ENCODE measurements at places on chromosomes 2 and 18.

- DNase-seq = no peak
Observed at GRCh38 chr18:63238693-63239075, 80.9 kb downstream of the BCL2 start.

DNA sequence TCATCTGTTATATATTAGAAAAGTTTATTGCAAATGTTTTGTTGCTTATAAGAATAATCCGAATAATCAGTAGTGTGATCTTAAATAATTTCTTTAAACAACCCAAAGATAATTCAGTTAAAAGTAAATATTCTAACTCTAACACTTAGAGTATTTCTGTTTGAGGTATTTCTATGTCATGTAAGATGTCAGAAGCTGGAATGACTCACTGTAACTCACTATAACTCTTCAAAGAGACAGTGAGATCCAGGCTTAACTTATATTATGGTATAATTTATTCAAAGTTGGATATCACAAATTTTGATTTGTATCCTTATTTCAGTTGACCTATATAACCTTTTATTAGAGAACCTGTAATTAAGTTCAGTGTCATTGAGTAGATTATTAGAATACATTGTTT lies 6.9 kb downstream of the MBD5 start:
- DNase-seq = no peak

DNA sequence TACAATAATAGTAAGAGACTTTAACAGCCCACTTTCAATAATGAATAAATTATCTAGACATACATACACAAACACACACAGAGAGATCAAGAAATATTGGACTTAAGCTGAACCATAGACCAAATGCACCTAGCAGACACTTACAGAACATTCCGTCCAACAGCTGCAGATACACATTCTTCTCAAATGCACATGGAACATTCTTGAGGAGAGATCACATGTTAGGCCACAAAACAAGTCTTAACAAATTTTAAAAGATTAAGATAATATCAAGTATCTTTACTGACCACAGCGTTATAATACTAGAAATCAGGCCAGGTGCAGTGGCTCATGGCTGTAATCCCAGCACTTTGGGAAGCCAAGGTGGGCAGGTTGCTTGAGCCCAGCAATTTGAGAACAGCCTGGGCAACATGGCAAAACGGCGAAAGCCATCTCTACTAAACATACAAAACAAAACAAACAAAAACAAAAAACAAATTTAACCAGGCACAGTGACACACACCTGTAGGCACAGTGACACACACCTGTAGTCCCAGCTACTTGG lies 7.4 kb downstream of the CERKL start:
- no peak for DNase-seq

GRCh38 chr2:18950361-18950851 lies 361.0 kb upstream of the NT5C1B start:
- DNase-seq = no peak

GRCh38 chr2:229342376-229342775 lies 71.3 kb upstream of the PID1 start:
- no peak for DNase-seq

DNA sequence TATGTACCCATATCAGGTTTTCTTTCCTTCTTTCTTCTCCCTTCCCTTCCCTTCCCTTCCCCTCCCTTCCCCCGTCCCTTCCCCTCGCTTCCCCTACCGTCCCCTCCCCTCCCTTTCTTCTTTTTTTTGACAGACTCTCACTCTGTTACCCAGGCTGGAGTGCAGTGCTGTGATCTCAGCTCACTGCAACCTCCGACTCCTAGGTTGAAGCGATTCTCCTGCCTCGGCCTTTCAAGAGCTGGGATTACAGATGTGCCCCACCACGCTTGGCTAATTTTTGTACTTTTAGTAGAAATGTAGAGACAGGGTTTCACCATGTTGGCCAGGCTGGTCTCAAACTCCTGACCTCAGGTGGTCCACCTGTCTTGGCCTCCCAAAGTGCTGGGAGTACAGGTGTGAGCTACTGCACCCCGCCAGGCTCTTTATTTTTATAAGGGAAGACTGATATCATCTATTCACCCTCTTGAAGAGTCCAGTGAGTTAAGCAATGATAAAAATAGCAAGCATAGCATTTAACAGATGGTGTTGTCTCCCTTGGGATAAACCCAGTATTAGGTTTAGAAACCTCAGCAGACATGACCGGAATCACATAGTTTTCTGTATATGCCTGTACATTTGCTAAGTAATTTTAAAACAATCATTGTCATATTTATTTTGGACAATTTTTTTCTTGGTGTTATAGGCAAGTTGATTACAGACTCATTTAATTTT lies 888.4 kb downstream of the TRIB2 start:
- DNase-seq = no peak

GRCh38 chr2:237720957-237721356 lies 77.6 kb upstream of the RBM44 start:
- no peak for DNase-seq

- DNase-seq = no peak
Observed at GRCh38 chr2:12504443-12504842, 212.3 kb upstream of the TRIB2 start.

- DNase-seq = no peak
Observed at GRCh38 chr2:37873229-37873628, 51.9 kb upstream of the RMDN2 start.
